CD4-positive, CD25-positive, alpha-beta regulatory T cell (primary cell): ENCODE measurements at places on chromosomes 13 and 19. TPM values are rescaled to one million over a fixed set of nuclear protein-coding genes. Genes with fewer than 3 reads are reported as not detected.

DNA sequence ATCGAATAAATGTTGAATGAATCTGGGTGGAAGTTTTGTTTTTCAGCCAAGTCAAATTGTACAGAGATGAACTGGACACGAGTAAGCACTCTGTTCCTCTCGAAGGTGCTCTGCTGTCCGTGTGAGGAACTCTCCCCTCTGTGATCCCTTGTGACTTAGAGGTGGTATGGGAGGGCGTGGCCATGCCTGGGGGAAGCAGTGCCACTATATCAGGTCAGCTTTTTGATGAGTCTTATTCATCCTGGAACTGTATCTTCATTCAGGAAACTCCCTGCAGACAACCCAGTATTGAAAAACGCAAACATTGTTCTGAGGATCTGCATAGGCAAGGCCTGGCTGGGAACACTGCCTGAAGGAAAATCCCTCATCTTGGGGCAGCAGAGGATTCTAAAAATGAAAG is 45.7 kb upstream of the FLT1 start:
- no peaks in the 10 kb centered on the region for H3K36me3 ChIP-seq
- H3K4me1 ChIP-seq = no peaks in the 10 kb centered on the region
- H3K27ac ChIP-seq = no peak overlapping the region
- DNase-seq = no peak

GRCh38 chr13:30904043-30904442 is 2.0 kb upstream of the MEDAG start:
- no peak for DNase-seq
- H3K36me3 ChIP-seq = no peaks in the 10 kb centered on the region
- H3K4me1 ChIP-seq = no peaks in the 10 kb centered on the region
- no peak overlapping the region for H3K4me3 ChIP-seq
- H3K27me3 ChIP-seq = peaks cover 24% of the 10 kb centered on the region

GRCh38 chr13:93244918-93245280 is 18.3 kb downstream of the GPC6 start:
- H3K4me1 ChIP-seq = no peaks in the 10 kb centered on the region
- H3K36me3 ChIP-seq = no peaks in the 10 kb centered on the region
- DNase-seq = no peak
- no peak overlapping the region for H3K4me3 ChIP-seq

- no peak for DNase-seq
- peaks cover 7% of the 10 kb centered on the region for H3K4me1 ChIP-seq
- H3K27ac ChIP-seq = peak overlapping the region; percentile 89
- no peaks in the 10 kb centered on the region for H3K36me3 ChIP-seq
- H3K4me3 ChIP-seq = peak overlapping the region; percentile 89
Observed at GRCh38 chr13:44919104-44919804, 70.0 kb downstream of the NUFIP1 start.

FPR1 gene
- not detected for total RNA-seq

BEST2 gene
- total RNA-seq = not detected

SPINT2 gene
- total RNA-seq = 15.6 TPM

- H3K27ac ChIP-seq = no peak overlapping the region
- H3K36me3 ChIP-seq = peaks cover 49% of the 10 kb centered on the region
- no peak for DNase-seq
- H3K27me3 ChIP-seq = no peaks in the 10 kb centered on the region
- peaks cover 57% of the 10 kb centered on the region for H3K4me1 ChIP-seq
Observed at GRCh38 chr19:40756502-40757110, 5.6 kb downstream of the SNRPA start.

DNA sequence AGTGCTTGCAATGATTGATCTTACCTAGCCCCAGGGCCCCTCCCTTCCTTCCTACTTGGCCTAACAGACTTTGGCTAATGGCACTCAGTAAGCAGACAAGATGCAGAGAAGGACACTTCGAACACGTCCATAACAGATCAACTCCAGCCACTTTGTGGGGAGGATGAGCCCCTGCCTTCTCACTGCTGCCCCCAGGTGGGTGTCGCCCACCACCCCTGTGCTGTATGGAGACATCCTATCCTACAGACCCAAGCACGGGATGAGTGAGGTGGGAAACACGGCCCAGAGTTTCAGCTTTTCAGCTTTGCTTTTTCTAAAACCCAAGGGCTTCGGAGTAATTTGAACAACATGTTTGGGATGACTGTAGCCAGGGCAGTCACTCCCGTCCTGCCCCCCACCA is 5.5 kb downstream of the SLC7A1 start:
- H3K4me3 ChIP-seq = no peak overlapping the region
- peaks cover 2% of the 10 kb centered on the region for H3K36me3 ChIP-seq
- peaks cover 26% of the 10 kb centered on the region for H3K4me1 ChIP-seq
- no peak for DNase-seq

DNA sequence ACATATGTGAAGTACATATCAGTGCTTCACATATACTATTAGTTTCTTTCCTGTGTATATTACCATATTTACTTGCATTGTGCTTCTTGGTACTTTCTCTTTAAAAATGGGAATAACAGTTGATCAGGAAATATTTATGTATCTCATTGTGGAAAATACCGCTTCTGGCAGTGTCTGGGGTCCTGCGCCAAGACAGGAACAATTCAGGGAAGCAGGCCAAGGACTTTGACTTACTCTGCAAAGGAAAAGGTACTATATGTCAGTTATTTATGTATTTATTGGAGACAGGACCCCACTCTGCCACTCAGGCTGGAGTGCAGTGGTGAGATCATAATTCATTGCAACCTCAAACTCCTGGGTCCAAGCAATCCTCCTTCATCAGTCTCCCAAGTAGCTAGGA is 57.7 kb upstream of the NBEA start:
- no peak overlapping the region for H3K4me3 ChIP-seq
- H3K27ac ChIP-seq = no peak overlapping the region
- H3K4me1 ChIP-seq = no peaks in the 10 kb centered on the region
- no peak for DNase-seq
- H3K36me3 ChIP-seq = no peaks in the 10 kb centered on the region
- no peaks in the 10 kb centered on the region for H3K27me3 ChIP-seq

TMEM255B gene
- total RNA-seq = 1.3 TPM

ZNF442 gene
- total RNA-seq = 0.54 TPM

- H3K4me3 ChIP-seq = no peak overlapping the region
- H3K27ac ChIP-seq = no peak overlapping the region
- no peaks in the 10 kb centered on the region for H3K4me1 ChIP-seq
- no peak for DNase-seq
Observed at GRCh38 chr13:105105471-105105870, 1430.0 kb downstream of the EFNB2 start.

KCNN4 gene
- 56.1 TPM for total RNA-seq

GAPDHS gene
- total RNA-seq = not detected

DNA sequence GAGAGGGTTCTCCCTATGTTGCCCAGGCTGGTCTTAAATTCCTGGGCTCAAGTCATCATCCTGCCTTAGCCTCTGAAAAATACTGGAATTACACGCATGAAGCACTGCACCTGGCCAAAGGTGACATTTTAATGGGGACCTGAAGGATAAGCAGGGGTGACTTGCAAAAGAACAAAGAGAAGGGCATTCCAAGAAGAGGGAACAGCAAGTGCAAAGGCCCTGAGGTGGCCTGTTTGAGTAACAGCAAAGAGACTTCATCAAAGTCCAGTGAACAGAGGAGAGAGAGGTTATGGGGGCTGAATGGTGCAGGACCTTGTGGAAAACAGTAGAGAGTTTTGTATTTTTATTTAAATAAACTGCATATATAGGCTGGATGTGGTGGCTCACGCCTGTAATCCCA is 4.1 kb downstream of the CA11 start:
- H3K36me3 ChIP-seq = no peaks in the 10 kb centered on the region
- no peak overlapping the region for H3K4me3 ChIP-seq
- H3K27ac ChIP-seq = no peak overlapping the region

- H3K27me3 ChIP-seq = no peaks in the 10 kb centered on the region
- DNase-seq = no peak
- no peaks in the 10 kb centered on the region for H3K36me3 ChIP-seq
- no peak overlapping the region for H3K27ac ChIP-seq
Observed at GRCh38 chr13:34257966-34258365, 440.0 kb downstream of the RFC3 start.

ZNF728 gene
- not detected for total RNA-seq

DNA sequence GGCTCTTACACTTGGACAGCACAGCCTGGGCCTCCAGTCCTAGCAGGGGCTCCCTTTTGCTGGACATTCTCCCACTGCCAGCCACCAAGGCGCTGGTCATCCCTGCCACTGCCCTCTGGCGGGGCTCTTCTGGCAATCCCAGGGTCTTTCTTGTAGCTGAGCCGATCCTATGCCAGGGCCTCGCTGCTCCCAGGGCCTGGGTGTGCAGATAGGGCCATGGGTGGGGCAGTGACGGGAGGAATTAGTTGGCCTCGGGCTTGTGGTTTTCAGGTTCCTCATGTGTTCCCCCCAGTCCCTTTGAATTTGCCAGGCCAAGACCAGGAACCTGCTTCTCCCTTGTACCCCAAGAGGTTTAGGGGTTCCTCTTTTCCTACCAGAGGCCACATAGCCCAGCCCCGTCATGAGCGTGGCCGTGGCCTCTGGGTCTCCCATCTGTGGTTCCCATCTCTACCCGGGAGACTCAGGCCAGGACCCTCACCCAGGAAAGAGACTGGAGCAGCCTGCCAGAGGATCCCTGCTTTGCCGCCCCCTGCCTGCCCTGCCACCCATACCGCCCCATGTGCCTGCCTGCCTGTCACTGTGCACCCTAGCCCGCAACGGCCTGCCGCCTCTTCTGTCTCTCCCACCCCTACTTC is 26.2 kb downstream of the TMED1 start:
- H3K36me3 ChIP-seq = peaks cover 40% of the 10 kb centered on the region
- H3K4me3 ChIP-seq = no peak overlapping the region
- no peaks in the 10 kb centered on the region for H3K27me3 ChIP-seq
- H3K4me1 ChIP-seq = peaks cover 10% of the 10 kb centered on the region
- H3K27ac ChIP-seq = peak overlapping the region; percentile 33

- no peak overlapping the region for H3K4me3 ChIP-seq
- no peaks in the 10 kb centered on the region for H3K4me1 ChIP-seq
- H3K27ac ChIP-seq = no peak overlapping the region
Observed at GRCh38 chr19:33438987-33439781, 65.7 kb downstream of the CEBPG start.

HS6ST3 gene
- total RNA-seq = not detected

- no peaks in the 10 kb centered on the region for H3K27me3 ChIP-seq
- DNase-seq = peak; percentile 34
- H3K36me3 ChIP-seq = peaks cover 74% of the 10 kb centered on the region
- H3K4me3 ChIP-seq = no peak overlapping the region
- no peak overlapping the region for H3K27ac ChIP-seq
Observed at GRCh38 chr13:28268800-28269223, 130.5 kb downstream of the PAN3 start.

DNA sequence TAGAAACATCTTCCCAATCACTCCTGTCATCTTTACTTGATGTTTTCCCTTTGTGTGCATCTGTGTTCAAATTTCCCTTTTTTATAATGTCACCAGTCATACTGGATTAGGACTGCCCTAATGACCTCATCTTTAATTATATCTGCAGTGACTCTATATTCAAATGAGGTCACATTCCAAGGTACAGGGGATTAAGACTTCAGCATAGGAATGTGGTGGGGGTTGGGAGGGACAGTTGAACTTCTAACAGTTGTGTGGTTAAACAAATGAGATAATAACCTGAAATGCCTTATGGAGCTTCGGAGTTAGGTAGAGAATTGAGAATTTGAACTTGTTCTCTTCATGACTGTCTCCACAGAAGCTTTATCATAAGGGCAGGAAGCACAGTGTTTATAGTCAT is 23.0 kb downstream of the PAN3 start:
- peaks cover 11% of the 10 kb centered on the region for H3K4me1 ChIP-seq
- H3K4me3 ChIP-seq = no peak overlapping the region
- H3K27me3 ChIP-seq = no peaks in the 10 kb centered on the region
- no peak overlapping the region for H3K27ac ChIP-seq
- no peak for DNase-seq

GRCh38 chr13:36839981-36840380 is 21.0 kb downstream of the RFXAP start:
- no peak for DNase-seq
- H3K4me1 ChIP-seq = no peaks in the 10 kb centered on the region
- H3K27ac ChIP-seq = no peak overlapping the region
- no peak overlapping the region for H3K4me3 ChIP-seq
- H3K36me3 ChIP-seq = no peaks in the 10 kb centered on the region
- H3K27me3 ChIP-seq = no peaks in the 10 kb centered on the region

GRCh38 chr19:20999731-21000352 is 20.6 kb upstream of the ZNF430 start:
- peak overlapping the region; percentile 72 for H3K4me3 ChIP-seq
- no peaks in the 10 kb centered on the region for H3K36me3 ChIP-seq
- H3K27ac ChIP-seq = no peak overlapping the region
- no peaks in the 10 kb centered on the region for H3K27me3 ChIP-seq
- DNase-seq = peak; percentile 86

DNA sequence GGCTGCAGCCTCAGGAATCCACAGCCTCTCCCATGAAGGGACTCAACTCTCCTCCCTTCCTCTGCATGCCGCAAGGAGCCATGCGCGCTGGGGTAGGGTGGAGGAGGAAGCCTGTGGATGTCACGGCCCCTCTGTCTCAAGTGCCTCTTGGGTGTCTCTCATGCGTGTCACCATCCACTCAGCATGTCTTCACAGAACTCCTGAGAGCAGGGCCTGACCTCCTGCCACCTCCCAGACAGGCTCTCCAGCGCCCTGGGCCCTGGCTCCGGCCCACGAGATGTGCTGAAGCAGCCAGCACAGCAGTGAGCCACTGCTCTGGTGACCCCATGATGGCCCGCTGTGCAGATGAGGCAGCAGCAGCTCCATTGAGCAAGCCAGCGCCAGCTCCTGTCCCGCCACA is 25.9 kb upstream of the SPACA7 start:
- H3K27ac ChIP-seq = no peak overlapping the region
- no peaks in the 10 kb centered on the region for H3K36me3 ChIP-seq
- DNase-seq = no peak
- no peak overlapping the region for H3K4me3 ChIP-seq

GRCh38 chr13:40457929-40458719 is 208.3 kb downstream of the FOXO1 start:
- H3K27me3 ChIP-seq = no peaks in the 10 kb centered on the region
- H3K36me3 ChIP-seq = no peaks in the 10 kb centered on the region
- H3K4me1 ChIP-seq = no peaks in the 10 kb centered on the region
- no peak overlapping the region for H3K27ac ChIP-seq
- no peak overlapping the region for H3K4me3 ChIP-seq

BTBD2 gene
- total RNA-seq = 58.6 TPM

GPC6 gene
- not detected for total RNA-seq

MYCBP2 gene
- total RNA-seq = 189 TPM

- no peaks in the 10 kb centered on the region for H3K27me3 ChIP-seq
- no peak overlapping the region for H3K27ac ChIP-seq
- no peaks in the 10 kb centered on the region for H3K4me1 ChIP-seq
- no peak for DNase-seq
- no peaks in the 10 kb centered on the region for H3K36me3 ChIP-seq
Observed at GRCh38 chr13:53142306-53142705, 113.7 kb downstream of the OLFM4 start.
